NCI-H1105 (cell line): ENCODE measurements at places on chromosomes 7 and 10.

DNA sequence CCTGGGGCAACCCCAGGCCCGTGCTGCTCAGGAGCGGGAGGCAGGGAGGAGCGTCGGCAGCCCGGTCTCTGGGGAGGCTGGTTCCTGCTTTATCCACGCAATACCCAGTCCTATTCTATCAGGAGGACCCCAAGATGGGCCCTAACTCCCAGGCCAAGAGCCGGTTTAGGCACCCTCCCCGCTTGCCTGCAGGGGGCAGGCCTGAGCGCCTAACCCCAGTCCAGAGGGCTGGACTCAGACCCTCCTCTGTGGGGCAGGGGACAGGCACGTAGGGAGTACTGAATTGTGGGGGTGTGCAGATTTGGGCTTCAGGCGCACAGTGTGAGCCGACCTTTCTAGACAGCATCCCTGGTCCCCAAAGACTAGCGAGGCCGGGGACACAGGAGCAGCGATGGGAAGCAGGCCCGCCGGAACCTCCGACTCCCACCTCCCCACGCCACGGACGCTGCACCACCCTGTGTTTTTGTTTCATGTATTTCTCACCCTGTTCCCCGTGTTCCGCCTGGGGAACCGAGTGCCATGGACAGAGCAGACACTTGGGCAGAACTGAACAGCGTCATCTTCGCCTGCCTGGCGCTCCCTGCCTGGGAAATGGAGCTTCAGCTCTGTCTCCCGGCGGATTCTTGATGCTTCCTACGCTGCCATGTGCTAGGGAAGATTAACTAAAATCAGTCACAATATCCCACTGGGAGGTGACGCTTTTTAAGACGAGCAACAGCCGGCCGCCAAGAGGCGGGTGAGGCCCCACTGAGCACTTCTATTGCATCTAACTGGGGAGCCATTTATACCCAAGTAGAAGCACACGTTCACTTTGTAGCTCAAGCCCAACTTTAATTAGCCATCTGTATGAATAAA lies 5.3 kb downstream of the NUDT1 start:
- DNase-seq: no peak

DNA sequence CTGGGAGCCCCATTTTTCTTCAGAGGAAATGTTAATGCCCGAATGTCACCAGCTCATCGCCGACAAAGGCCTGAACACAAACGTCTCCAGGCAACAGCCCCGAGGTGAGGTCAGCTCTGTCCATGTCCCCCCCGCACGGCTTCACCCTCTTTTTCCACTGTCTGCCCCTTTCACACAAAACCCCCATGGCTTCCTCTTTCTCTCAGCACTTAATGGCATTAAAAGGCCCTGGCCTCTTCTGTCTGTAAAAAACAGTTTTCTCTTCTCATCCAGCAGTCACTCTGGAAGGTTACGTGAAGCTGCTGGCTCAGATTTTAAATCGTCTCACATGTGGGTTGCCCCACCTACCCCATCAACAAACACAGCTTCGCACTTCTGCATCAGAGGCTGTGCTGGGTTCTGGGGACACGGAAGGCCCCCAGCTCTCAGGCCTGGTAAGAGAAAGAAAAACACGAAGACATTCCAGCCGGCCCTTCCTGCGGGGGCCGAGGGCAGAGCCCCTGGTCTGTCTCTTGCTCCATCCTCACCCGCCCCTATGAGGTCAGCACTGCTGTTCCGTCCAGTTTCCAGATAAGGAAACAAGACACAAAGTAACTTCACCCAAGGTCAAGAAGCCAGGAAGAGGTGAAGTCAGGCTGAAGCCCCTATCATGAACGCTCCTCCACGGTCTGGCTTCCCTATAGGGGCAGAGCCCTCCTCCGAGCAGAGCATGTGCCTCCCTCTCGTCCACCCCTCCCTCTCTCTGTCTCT lies 91.1 kb upstream of the PDGFA start:
- DNase-seq: no peak

DNA sequence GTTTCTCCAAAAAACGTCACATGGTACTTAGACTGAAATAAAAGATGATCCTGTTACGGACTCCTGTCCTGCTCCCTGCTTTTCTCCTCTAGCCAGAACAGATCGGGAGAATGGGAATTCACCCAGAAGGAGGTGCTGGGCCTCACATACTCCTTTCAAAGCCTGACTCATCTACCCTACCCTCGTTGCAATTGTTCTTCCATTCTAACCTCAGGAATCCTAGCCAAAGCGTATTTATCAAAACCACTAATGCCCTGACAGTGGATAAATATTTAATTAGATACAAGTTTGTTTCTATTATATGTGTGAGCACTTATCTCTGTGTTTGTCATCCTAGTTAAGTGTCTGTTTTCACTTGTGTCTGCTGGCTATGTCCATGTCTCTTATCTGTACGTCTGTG lies 21.7 kb downstream of the ZCWPW1 start:
- no peak for DNase-seq

GRCh38 chr10:106542461-106542860 lies 622.0 kb downstream of the SORCS1 start:
- no peak for DNase-seq

- no peak for DNase-seq
Observed at GRCh38 chr10:14876764-14877163, 1.9 kb upstream of the SUV39H2 start.

GRCh38 chr10:85284778-85285770 lies 956.7 kb downstream of the CCSER2 start:
- no peak for DNase-seq

DNA sequence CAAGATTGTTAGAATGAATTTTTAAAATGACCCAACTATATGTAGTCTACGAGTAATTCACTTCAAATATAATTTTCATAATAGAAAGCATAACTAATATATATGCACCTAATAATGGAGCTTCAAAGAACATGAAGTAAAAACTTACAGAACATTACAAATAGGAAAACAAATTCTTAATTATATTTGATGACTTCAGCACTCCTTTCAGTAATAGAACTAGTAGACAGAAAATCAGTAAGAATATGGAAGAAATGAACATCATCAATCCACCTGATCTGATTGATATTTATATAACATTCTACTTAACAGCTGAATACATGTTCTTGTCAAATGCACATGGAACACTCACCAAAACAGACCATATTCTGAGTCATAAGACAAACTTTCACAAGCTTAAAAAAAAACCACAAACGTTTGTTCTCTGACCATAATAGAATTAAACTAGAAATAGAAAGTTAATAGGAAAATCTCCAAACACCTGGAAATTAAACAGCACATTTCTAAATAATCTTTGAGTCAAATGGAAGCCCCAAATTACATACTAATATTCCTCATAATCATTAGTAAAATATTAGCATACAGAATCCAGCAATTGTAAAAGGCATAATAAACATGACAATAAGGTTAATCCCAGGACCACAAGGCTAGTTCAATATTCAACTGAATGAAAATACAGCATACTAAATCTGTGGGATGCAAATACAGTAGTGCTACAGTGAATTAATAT lies 48.0 kb downstream of the BRAF start:
- no peak for DNase-seq

DNA sequence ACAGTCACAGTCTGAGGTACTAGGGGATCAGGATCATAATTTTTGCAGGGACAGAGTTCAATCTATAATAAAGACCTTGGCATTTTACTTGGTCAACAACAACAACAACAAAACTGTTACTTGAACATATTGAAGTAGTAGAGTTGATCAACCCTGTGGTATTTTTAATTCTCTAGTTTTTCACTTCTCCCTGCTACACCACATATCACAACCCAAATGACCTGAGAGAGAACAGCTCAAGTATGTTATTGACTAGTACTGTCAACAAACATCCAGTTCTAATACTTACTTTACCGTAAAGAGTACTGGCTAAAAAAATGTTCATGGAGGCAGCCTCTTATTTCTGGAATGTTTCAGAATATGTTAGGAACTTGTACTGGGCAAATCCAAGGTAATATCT lies 90.5 kb upstream of the FAM3C start:
- no peak for DNase-seq

- no peak for DNase-seq
Observed at GRCh38 chr10:56745490-56745889, 384.4 kb upstream of the ZWINT start.

DNA sequence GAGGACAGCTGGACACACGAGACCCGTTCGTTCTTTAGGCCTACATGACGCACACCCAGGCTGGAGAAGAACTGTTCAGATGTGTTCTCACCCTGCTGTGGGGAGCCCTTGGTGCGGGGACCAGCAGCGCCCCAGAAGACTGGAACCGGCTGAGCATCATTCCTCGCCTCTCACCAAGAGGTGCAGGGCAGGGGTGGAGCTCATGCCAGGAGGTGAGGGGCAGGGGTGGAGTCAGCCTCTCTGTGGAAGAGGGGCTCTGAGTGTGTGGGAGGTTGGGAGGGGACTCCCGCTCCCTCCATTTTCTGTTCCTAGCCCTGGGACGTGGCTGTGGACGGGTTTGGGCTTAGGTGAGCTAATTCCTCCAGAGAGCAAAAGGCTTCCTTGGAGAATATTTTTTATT lies 66.0 kb upstream of the SHH start:
- no peak for DNase-seq

GRCh38 chr10:122663516-122664130 lies 36.0 kb downstream of the C10orf120 start:
- no peak for DNase-seq

- peak; percentile 72 for DNase-seq
Observed at GRCh38 chr7:98810153-98810802, 59.5 kb downstream of the TMEM130 start.

DNA sequence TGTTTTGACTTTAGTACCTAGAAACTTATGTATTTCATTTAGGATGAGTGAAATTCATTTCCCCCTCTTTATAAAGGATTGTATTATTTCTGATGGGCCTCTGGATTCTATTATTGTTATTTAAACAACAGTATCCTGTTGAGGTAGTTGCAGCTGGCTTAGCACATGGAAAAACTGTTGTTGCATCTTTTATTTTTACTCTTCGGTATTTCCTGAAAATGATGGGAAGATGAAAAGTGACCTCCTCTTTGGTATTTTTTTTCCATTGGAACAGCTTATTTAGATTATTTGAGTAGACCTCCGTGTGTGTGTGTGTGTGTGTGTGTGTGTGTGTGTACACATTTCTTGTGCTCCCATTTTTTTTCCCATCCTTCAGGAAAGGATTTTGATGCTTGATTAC lies 129.8 kb downstream of the PRKG1 start:
- DNase-seq: no peak

- no peak for DNase-seq
Observed at GRCh38 chr10:2777666-2778355, 289.5 kb upstream of the PFKP start.

DNA sequence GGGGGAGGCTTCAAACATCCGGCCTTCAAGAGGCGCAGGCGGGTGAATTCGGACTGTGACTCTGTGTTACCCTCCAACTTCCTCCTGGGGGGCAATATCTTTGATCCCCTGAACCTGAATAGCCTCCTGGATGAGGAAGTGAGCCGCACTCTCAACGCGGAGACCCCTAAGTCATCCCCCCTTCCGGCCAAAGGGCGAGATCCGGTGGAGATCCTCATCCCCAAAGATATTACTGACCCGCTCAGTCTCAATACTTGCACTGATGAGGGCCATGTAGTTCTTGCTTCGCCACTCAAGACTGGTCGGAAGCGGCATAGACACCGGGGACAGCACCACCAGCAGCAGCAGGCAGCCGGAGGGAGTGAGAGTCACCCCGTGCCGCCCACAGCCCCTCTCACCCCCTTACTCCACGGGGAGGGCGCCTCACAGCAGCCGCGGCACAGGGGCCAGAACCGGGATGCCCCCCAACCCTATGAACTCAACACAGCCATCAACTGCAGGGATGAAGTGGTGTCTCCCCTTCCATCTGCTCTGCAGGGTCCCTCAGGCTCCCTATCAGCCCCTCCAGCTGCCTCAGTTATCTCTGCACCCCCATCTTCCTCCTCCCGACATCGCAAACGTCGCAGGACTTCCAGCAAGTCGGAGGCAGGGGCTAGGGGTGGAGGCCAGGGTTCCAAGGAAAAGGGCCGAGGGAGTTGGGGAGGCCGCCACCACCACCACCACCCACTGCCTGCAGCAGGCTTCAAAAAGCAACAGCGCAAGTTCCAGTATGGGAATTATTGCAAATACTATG lies 1.1 kb downstream of the MEPCE start:
- DNase-seq: no peak

DNA sequence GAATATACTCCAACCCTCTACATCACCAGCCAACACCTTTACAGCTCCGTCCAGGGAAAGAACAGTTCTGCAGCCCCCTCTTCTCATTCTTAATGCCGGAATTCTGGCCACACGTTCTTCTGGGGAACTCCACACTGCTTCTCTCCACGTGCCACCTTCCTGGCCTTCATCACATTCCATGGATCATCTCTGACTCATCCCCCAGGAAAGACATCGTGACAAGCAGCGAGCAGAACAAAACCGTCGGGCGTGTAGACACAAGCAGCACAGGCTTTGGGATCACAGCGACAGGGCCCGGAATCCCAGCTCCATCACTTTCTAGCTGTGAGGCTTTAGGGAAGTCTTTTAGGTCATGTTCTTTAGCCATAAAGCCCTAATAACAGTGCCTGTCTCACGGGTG lies 590.3 kb upstream of the FOXK1 start:
- DNase-seq: no peak

DNA sequence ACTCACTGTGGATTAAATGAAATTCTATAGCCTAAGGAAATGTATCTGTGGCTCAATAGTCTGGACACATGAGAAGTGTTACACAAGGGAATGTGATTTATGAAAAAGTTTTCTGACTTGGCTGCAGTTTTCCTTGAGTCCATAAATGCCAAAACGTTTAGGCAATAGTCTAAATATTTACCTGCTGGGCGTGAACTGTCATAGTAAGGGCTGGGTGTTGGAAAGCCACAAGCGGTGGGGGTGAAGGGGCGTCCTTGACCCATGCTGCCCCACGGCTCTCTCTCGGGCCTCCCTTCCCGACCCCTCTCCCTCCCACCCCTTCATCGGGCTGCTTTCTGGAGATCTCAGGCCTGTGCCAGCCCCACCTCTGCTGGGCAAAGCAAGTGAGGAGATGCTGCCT lies 223.7 kb downstream of the BUB3 start:
- no peak for DNase-seq

DNA sequence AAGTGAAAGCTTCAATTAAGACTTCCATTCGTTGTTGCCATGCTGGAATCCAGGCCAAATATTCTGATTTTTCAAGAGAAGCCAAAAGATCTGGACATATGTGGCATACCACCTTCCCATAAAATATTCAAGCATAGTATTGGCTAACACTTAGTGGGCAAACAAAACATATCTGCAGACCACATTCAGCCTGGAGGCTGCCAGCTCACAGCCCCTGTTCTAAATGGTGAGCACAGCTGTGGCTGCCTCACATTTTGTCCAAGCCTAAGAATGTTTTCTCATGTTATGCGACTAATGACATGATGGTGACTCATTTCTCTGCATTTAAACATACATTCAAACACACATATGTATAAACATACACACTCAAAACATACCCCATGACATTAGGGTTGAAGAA lies 10.6 kb upstream of the CALU start:
- no peak for DNase-seq

- no peak for DNase-seq
Observed at GRCh38 chr7:24972166-24972477, 7.9 kb downstream of the OSBPL3 start.
